ENCODE measurements at places on chromosomes 6 and 20.

DNA sequence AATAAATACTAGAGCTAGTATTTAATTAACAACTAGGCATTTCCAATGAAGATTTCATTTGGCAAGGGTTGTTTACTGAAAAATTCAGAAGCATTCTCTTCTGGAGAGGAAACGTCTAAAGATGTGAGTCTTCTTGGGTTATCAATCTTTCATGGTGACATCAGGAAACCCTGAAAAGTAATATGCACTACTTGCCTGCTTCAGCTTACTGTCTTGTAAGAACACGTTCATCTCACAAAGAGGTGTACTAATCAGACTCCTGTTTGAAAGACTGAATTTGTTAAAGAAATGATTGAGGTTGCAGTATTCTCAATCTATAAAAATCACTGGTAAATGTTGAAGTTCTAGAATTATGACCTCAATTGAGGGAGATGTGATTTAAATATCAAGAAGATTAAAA is 16.9 kb downstream of the PLEKHG1 start:
- no peak for DNase-seq

- peak; percentile 56 for DNase-seq
Measured at GRCh38 chr6:37483917-37484785, 15.5 kb downstream of the CCDC167 start.

DNA sequence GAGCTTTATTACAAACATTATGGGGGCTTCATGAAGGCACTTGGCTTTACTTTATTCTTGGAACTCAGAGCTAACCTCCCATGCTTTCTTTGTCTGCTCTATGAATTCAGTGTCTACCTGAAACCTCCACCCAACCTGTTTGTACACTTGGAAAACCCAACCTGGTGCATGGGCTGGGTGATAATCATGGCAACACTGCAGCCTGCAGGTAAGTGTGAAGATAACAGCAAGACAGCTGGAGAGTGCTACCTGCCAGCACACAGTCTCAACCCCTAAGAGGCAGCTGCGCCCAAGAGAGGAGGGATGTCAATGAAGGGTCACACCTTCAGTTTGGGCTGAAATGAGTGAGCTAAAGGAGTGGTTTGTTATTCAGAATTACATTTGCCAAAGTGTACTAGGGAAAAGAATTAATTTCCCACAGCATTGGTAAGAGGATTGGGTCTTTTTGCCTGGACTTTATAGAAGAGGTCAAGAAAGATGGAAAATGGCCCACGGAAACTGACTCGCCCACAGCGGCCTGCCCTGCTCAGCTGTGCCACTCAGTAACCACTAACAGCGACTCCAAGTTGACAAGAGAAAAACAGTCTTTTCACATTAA is 24.4 kb downstream of the FOXQ1 start:
- peak; percentile 89 for DNase-seq

GRCh38 chr6:64224819-64225218 is 589.2 kb downstream of the PHF3 start:
- DNase-seq: no peak

GRCh38 chr20:56422076-56422823 is 10.2 kb downstream of the CASS4 start:
- DNase-seq: peak; percentile 92

GRCh38 chr6:88813045-88813444 is 150.4 kb downstream of the RNGTT start:
- no peak for DNase-seq

- no peak for DNase-seq
Measured at GRCh38 chr6:82066991-82067411, 180.5 kb downstream of the IBTK start.

GRCh38 chr6:157150076-157150475 is 173.2 kb downstream of the TMEM242 start:
- peak; percentile 27 for DNase-seq

DNA sequence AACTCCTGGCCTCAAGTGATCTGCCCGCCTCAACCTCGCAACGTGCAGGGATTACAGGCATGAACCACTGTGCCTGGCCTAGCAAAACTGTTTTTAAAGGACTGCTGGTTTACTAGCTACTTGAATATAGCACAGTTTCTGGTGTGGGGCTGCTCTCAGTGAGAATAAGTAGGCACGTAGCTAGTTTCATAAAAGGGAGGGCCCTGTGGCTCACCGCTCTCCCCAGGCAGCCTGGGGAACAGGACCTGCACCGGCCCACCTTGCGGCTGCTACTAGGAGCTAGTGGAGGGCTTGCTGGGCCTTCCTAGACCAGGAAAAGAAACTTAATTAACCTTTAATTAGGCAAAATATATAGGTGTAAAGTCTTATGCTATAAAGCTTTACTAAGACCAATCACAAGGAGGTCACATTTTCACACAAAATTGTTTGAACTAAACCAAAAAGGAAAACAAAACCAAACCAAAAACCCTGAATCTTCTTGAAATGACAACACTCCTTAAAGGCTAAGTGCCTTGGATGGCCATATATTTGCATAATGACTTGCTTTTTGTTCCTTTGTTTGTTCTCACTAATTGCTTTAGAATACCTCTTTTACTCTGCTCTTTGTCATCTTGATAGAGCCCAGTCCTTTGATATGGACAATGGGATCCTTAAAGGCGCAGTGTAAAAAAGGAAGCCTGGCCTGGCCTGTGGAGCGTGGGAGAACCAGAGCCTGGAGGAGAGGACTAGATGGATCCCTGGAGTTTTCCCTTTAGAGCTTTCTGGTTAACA is 69.5 kb upstream of the SAMD5 start:
- no peak for DNase-seq

GRCh38 chr6:98380589-98380988 is 453.8 kb upstream of the POU3F2 start:
- DNase-seq: no peak

- DNase-seq: no peak
Measured at GRCh38 chr20:36474563-36474962, 66.8 kb upstream of the MYL9 start.

GRCh38 chr6:28402197-28402596 is 2.6 kb upstream of the ZSCAN12 start:
- no peak for DNase-seq

- no peak for DNase-seq
Measured at GRCh38 chr6:43386492-43386891, 17.0 kb upstream of the ZNF318 start.

DNA sequence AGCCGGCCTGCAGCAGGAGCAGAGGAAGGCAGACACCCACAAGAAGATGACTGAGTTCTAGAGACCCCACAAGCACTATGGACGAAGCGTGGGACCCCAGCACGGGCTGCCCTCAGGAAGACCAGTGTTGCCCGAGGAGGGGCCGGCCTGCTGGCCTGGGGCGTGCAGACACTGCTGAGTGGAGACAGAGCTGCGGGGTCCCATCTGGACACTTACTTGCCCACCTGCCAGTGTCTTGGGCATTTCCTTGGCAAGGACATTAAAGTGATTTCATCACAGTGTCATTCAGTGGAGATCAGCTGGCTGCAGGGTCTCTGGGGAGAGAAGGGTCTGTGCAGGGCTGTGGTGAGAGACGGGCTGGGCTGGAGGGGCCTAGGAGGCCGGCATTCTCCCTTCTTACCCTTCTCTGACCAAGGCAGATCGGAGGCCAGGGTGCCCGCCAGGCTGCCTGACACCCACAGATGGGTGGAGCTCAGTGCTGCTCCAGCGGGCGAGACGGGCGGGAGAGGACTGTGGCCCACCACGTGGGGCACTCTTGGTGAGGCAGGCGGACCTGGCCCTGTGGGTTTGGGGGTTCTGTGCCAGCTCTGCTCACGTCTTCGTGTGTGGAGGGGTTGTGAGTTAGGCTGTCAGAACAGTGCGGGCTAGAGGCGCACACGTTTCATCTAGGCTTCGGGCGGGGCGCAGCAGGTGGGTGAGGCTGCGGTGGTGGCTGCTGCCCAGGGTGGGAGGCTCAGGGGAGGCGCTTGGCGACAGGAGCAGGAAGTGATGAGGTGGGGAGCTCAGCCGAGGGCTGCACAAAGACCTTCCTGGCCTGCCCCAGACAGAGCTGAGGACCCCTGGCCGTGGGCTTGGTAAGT is at the start of gene LIME1:
Gene LIME1 (plus strand): TSS at position 806 of the 860 bp plus-strand sequence. CDS start 886 bp downstream, outside the sequence.
- DNase-seq: no peak

- no peak for DNase-seq
Measured at GRCh38 chr6:154246723-154247118, 109.9 kb downstream of the IPCEF1 start.
